Naive thymus-derived CD8-positive, alpha-beta T cell (primary cell): ENCODE measurements at places on chromosomes 5 and 9.

DNA sequence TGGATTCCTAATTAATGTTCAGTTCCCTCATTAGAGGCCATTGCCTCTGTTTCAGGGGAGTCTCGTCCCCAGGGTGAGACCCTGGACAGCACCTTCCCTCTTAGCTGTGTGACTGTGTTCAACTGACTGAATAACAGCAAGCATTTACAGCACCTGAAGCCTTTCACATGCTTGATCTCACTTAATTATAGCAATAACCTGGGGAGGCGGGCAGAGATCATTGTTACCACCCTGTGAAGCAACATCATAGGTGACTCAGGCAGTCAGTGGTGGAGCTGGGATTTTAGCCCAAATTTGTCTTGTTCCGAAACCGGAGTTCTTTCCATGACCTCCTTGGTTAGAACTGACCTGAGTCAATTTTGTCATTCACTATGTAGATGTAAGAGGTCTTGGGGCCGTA, 105.2 kb upstream of the RAD23B start:
- DNase-seq = no peak

- DNase-seq = no peak
Observed at GRCh38 chr5:109931049-109931780, 241.5 kb downstream of the MAN2A1 start.

DNA sequence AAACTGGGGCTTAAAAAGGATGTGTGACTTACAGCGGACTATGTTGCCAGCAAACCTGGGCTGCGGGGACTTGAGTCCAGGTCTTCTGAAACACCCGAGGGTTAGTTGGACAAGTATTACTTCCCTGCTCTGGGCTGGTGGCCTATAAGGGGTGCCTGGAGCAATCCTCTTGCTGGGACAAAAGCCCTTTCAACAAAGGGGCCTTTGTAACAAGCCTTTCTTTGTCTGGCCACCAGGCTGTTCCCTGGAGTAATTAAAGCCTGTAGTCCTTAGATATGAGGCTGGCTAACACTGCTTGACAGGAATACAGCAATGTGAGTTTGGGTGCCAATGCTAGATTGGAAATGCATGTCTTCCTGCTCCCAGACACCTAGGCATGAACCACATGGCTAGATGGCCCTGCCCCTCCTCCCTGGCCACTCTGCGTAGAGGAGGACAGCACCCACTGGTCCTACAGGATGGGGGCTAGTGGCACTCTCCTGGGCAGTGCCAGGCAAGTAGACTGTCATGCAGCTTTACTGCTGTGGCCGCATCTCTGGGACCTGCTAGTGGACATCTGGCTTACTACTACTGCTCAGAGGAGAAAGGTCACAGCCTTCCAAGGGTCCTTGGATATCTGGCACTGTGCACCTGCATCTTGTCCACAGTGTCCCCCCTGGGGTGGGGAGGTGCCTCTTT, 343.1 kb downstream of the ZSWIM6 start:
- no peak for DNase-seq

DNA sequence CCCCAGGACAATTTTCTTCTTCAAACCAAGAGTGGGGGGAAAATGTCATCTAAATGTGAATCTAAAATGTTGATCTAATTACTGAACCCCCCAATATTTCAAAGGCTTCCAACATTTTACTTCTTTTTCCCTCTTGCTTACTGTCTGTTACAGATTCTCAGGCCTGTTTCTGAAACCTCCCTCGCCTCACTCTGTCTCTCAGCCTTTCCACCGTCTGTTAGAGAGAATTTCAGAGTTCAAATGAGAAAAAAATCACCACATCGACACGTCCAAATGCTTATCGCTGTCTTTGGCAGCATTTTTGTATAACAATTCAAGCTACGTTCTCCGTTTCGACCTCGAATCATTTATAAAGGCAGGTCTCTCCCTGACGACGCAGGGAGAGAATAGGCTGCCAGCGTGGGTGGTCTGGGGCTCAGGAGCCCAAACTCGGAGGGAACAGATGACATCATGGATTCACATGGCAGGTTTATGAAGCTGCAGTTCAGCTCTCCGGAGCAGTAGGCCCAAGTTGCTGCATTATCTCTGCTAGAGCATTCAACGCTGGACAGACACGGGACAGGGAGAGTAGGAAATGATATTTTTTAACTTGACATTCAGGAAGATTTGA, 139.8 kb downstream of the GAS1 start:
- no peak for DNase-seq

DNA sequence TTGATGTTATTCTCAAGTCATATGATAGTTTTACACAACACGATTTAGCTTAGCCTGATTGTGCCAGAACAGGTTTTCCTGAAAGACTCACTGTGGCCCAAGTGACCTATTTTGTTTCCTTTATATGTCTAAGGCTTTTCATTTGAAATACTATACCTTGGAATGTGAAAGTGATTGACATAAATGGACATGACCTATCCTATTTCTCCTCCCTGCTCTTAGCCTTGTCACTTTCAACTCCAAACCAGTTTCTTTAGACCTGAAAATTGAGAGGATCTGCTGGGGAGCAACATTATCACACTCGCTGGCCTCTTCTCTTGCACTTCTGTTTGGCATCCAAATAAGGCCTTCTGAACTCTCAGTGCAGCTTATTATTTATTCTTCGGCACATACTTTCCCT, 496.8 kb downstream of the MAT2B start:
- no peak for DNase-seq

- DNase-seq = no peak
Observed at GRCh38 chr9:115672477-115673316, 480.9 kb upstream of the PAPPA start.

DNA sequence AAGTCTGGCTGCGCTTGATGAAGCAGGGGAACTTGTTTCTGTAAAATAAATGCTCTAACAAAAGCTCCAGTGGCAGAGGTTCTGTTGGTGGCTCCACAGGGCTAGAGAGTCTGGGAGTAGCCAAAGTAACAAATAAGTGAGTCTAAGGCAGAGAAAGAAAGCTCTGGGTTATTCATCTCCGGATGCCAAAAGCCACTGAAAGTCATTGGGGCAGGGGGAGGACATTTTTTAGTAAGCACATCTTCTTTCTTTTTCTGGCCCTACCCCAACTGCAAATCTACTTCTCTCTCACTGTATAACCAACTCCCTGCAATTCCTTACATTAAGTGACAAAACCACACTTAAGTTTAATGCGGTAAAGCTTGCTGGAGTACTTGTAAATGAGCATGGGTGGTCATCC, 141.6 kb downstream of the INSYN2B start:
- no peak for DNase-seq

- no peak for DNase-seq
Observed at GRCh38 chr5:42547894-42548293, 124.7 kb downstream of the GHR start.

- no peak for DNase-seq
Observed at GRCh38 chr9:69822116-69822750, 1.6 kb downstream of the CFAP95 start.

DNA sequence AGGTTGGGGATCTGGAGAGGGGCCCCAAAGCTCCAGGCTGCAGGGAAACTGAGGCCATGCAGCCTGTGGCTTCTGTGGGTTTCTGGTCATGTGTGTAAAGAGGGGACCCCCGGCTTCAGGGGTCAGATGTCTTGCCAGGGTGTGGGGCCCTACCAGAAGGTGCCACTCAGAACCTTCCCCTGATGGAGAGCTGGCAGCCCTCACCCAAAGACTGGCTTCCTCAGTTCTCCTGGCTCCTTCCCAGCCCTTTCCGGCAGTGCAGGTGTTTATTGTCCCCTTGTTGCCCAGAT, 11.6 kb upstream of the LAMC3 start:
- no peak for DNase-seq

DNA sequence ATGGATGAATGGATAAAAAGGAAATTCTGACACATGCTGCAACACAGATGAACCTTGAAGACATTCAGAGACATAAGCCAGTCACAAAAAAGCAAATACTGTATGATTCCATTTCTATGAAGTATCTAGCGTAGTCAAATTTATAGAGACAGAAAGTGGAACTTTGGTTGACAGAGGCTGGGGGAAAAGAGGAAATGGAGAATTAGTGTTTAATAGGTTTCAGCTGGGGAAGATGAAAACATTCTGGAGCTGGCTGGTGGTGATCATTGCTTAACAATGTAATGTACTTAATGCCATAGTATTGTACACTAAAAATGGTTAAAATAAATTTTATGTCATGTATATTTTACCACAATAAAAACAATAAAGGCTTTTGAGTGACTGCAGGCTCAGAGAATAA, 24.2 kb downstream of the PPIC start:
- DNase-seq = no peak

DNA sequence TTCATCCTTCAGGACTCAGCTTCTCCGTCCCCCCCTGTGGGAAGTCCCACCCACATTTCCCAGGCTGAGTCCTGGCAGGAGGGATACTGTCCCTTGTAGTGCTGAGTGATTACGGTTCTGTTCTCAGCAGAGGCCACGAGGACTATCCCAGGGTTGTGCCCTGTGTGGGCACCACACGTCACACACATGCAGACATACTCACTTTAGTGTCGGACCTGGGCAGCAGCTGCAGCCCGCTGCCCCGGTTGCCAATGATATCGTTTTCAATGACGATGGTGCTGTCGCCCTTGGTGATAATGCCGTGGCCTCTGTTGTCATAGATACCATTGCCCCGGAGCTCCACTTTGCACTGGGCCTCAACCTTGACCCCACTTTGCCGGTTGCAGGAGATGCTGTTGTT, 32.2 kb downstream of the POLR1E start:
- no peak for DNase-seq

- DNase-seq = no peak
Observed at GRCh38 chr5:180910735-180911134, 11.8 kb downstream of the BTNL8 start.

DNA sequence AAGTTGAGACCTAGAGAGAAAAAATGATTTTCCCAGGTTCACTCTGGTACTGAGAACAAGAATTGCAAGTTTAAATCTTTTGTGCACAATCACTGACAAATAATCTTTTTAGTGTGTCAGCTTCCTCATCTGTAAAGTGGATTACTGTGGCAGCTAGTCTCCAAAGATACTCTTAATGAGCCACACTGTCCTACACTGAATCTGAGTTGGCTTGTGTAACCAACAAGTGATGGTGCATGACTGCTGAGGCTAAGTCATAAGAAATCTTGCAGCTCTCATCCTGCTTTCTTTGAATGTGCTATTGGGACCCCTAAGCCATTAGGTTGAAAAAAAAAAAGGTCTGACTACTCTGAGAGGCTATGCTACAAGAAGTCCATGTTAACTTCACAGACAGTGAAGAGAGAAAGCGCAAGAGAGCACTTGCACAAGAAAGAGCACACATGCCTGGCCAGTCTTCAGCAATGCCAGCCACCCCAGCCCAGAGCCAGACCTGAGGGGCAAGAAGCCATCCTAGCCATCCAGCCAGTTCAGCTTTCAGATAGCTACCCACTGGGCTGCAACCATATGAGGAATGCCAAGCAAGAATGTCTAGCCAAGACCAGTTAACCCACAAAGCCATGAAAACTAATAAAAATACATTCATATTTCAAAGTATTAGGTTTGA, 419.4 kb downstream of the RAB3C start:
- no peak for DNase-seq

DNA sequence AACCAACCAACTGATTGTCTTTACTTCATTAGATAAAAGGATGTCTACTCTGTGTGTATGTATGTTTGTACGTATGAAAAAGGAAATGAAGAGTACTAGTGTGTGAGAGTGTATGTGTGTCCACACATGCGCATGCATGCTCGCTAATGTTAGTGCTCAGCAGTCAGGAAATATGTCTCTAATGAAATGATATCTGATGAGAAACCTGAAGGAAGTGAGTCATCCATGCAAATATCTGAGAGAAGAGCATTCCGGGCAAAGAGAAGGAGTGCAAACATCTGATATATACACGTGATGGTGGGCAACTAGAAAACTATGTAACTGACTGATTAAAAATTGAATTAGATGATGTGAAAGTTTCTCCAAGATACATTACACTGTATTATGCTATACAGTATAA, 29.6 kb upstream of the UGCG start:
- no peak for DNase-seq

DNA sequence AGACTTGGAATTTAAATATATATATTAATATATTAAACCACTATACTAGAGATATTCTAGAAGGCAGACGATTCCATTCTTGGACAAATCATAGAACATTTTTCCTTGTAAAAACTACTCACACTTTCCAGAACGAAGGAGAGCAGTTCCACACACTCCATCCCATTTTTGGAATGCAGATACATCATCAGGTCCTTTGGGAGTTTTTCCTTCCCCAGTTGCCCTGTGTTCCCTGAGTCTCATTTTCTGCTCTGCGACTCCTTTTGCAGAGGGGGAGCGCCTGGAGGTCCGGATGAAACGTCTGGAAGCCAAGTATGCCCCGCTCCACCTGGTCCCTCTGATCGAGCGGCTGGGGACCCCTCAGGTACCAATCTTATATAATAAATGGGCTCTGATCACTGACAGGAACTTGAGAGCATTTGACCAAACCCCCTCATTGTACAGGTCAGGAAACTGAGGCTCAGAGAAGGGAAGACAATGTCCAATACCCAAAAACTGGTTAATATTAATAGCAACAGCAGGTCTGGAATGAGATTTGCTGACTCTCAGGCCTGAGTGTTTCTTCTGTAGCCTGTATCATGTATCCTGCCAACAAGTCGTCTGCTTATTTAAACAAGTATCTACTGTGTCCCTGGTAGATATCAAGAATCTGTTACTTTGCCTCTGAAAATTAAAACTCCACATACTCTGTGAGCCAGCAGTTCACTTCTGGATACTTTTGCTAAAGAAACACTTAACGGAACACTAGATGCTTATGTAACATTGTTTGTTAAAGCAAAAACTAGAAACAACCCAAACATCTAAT, 76.8 kb upstream of the NIPAL4 start:
- no peak for DNase-seq

DNA sequence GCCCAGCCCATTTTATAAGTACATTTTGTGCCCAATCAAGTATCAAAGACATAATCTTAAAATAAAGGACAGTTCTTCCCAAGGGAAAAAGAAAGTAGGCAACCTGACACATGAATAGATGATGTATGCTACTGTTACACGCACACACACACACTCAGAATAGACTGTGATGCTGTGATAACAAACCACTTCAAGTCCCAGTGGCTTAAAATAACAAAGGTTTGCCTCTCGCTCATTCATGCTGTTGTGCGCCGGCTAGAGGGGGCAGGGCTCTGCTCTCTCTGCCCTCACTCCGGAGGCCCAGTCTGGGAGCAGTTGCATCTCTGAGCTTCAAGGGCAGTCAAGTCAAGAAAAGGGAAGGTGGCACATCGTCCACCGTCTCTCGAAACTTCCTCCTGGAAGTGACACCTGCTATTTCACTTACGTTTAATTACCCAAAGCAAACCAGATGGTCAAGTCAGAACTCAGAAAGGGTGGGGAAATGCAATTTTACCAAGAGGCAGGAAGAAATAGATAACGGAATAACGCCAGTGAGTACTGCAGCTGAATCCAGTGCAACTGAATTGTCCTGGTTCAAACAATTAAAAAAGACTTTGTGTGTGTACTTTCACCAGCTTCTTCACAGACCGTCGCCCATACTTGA, 43.3 kb downstream of the ANKRD33B start:
- no peak for DNase-seq

DNA sequence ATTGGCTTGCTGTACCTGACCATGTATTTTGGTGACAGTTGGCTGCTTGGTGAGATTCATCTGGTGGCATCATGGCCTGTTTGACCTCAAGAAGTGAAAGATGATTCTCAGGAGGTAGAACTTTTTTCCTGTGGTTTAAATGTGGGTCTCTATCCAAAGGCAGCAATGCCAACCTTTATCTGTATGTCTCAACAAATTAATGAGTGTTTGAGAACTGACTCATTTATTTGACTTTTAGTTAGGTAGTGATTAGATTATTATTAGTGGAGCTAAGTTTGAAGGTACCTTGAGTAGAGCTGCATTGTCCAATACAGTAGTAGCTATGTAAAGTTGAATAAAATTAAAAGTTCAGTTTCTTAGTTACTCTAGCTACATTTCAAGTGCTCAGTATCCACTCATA, 48.2 kb downstream of the TLE4 start:
- DNase-seq = no peak

- no peak for DNase-seq
Observed at GRCh38 chr5:133881576-133882388, 86.6 kb downstream of the C5orf15 start.
